ENCODE measurements at places on chromosomes 13 and 19.

DNA sequence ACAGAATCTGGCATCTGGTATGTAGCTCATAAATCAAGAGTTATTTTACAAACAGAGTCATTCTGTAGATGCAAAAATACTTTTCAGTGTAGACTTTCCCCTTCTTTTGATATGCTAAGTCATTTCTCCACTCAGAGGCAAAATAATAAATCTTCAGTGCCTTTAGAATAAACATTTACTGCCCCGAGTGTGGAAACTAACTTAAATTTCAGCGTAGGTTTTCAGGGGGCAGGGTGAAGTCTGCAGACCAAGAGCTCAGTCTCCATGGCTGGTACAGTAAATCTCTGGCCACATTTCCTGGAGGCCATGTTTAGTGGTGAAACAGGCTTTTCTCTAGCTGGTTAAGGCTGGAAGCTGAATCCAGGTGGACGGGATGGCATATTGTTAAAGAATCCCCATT, 13.1 kb upstream of the ADPRHL1 start:
- no peak for DNase-seq

DNA sequence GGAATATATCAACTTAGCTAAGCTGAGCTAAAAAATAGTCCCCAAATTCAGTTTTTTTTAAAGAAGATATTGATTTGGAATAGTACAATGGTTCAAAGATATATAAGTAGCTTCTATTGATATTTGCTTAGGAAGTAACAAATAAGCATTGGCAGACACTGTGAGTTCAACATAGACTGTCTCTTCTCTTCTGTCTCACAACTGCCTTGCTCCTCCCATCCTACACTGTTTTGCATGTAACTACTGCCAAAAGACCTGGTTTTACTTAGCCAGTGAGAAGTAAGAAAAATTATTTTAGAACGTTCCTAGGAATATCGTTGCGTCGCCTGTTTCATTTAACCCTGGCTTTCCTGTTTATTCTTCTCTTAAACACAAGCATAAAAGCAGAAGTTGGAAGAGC, 859.0 kb upstream of the SPRY2 start:
- DNase-seq = no peak

DNA sequence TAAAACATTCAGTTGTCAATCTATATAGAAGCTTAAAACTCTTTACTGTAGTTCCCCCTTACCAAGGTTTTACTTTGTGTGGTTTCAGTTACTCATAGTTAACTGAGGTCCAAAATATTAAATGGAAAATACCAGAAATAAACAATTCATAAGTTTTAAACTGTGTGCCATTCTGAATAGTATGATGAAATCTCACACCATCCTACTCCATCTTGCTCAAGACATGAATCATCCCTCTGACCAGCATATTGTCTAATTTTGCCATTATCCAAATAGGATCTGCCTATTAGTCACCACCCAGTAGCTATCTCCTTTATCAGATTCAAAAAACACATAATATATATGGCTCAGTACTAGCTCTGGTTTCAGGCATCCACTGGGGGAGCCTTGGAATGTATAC, 22.4 kb downstream of the ZNF571 start:
- no peak for DNase-seq

- DNase-seq = no peak
Measured at GRCh38 chr19:41510484-41510883, 65.5 kb upstream of the CEACAM21 start.

- DNase-seq = no peak
Measured at GRCh38 chr19:3459089-3459881, 21.0 kb downstream of the SMIM24 start.
